ENCODE measurements at places on chromosomes 13 and 19. TPM values are rescaled to one million over a fixed set of nuclear protein-coding genes. Genes with fewer than 3 reads are reported as not detected.
A peak's percentile ranks its signal among the peaks of the same experiment; 100 is the strongest.

DNA sequence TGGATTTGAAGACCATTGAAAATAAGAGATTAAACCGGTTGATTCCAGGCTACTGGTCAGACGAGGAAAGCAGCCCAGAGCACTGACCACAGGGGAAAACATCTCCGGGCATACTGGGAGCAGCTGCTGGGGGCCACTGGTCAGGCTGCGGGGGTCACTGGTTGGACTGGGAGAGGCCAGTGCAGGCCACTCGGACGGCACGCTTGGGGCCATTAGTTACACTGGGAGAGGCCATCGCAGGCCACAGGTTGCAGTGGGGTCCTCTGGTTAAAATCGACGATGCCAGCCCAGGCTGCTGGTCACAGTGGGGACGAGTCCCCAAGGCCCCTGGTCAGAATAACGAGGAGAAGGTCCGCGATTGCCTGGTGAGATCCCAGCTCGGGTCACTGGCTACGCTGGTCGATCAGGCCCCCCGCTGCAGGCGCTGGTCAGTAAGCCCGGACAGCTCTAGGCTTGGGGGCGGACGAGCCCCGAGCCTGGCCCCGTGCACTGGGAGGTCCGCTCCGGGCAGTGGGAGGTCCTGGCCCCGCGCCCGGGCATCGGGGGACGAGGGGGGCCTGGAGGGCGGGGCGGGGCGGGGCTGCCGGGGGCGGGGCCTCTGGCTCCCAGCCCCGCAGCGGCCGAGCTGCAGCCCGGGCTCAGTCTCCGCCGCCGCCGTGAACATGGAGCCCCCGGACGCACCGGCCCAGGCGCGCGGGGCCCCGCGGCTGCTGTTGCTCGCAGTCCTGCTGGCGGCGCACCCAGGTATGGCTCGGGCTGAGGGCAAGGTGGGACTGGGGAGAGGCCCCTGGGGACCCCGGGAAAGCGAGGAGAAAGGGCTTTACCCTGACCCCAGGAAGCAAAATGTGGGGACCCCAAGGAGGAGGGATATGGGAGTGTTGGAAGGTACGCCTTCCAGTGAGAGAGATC, at the start of gene BCAM:
Gene BCAM, plus strand, starts transcription at position 641 of the 909 bp plus-strand sequence. Its CDS starts 22 bp downstream, at position 663.
- DNase-seq = peak; percentile 70

DNA sequence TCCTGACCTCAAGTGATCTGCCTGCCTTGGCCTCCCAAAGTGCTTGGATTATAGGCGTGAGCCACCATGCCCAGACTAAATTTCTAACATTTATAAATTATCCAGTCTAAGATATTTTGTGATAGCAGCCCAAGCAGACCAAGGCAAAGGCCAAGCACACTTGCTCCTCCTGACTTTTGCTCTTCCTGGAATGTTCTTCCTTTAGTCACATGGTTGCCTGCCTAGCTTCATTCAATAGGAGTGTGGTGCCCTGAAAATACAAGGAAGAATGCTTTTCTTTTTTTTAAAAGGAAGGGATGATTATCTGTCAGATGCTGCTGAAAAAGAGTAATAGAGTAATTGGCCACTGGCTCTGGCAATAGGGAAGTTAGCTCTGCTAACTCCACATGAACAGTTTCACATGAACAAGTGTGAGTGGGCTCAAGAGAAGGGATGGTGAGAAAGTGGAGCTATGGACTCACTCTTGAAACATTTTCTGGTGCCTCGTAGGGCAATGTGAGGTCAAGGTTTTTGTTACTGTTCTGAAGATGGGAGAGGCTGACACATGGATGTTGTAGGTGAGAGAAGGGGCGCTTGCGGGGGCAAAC, 47.1 kb downstream of the USPL1 start:
- DNase-seq = no peak

- no peak for DNase-seq
These were observed 9.6 kb upstream of the DGKH start for GRCh38 chr13:42038661-42039456.

- DNase-seq = no peak
These were observed 111.4 kb downstream of the CCNA1 start for GRCh38 chr13:36543671-36544070.

GRCh38 chr19:46660008-46660517, 919 bp downstream of the DACT3 start:
- DNase-seq = peak; percentile 13

DNA sequence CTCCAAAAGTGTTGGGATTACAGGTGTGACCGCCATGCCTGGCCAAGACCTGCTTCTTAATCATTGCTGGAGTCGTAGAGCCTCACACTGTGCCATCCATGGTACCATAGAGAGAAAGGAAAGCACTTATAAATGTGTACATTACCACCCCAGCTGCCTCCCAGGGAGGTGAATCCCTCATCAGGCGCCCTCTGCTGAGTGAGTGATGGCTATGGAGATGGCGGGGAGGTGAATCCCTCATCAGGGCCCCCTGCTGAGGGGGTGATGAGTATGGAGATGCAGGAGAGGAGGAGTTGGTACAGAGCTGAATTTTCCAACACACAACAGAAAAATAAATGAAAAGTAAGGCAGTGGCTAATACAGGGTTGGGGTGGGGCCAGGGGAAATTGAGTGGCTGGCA, 263.4 kb downstream of the UQCRFS1 start:
- DNase-seq = no peak

DNA sequence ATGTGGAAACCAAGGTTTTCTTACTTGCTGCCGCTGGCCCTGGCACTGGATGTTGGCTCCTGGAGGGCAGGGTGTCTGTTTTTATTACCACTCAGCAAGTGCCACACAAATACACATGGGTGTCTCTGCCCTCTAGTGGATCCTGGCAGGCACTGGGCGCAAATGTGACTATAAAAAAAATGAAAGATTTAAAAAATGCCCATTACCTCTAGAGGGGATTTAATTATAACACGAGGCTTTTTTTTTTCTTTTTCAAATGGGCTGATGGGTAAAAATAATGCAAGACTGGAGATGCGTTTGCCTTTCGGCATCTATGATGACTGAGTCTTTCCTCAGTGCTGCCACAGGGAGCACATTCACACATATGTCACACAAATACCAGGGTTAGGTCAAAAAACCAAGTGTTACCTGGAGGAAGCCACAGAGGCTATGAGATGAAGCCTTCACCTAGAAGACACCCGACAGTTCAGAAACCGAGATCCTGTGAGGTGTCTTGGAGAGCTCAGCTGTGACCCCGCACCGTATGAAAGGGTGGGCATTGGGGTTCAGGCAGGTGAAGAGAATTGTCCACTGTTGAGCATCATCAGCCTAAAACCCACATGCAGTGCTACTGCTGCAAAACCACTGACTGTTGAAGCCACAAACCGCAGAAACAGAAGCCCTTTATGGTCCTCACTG, 25.7 kb downstream of the CHAMP1 start:
- peak; percentile 62 for DNase-seq

DNA sequence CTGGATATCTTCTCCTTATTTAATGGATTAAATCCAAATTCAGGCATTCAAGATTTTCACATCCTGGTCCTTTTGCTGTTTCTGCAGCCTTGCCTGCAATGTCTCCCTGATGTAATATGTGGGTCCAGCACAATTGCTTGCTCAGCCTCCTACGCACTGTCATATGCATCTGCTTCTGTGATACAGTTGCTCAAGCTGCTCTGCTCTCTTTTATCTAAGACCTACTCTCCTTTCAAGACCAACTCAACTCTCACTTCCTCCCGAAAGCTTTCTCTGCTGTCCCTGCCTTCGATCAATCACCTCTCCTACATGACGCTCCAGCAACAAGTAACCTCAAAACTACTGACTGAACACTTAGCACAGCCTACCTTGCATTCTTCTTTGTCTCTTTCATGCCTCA, 138.2 kb downstream of the DCLK1 start:
- no peak for DNase-seq

DNA sequence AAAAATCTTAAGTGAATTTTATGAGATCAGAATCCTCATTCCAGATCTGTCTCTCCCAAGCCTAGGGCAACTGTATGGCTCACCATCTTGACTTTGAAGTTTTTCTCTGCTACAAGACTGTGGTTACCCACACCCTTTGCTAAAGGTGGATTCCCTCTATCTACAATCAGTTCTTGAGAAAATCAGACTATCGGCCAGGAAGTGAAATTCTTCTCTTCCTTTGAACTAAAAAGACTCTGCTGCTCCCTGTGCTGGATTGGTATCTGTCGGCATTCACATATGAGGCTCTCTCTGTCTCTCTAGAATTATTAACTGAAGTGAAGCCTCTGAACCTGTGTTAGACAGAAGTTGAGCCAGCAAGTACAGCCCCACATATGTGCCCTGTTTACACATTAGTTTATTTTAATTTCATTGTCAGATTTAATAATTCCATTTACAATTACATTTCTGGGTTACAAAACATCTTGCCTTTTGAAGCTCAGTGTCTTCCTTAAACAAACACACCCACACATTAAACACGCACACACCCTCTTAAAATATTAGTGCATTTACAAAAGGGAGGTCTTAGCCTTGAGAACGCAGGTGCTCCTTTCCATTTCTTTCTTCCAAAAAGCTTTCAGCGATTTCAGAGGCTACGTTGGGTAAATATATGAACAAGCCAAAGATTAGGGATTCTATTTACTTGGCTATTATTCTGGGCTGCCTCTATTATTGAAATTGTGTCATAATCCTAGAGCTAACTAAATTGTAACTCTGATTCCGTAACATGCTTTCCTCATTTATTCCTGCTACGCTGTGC, 145.7 kb downstream of the MIPEP start:
- no peak for DNase-seq

- DNase-seq = peak; percentile 45
These were observed 511.5 kb downstream of the UQCRFS1 start for GRCh38 chr19:28701491-28701890.

DNA sequence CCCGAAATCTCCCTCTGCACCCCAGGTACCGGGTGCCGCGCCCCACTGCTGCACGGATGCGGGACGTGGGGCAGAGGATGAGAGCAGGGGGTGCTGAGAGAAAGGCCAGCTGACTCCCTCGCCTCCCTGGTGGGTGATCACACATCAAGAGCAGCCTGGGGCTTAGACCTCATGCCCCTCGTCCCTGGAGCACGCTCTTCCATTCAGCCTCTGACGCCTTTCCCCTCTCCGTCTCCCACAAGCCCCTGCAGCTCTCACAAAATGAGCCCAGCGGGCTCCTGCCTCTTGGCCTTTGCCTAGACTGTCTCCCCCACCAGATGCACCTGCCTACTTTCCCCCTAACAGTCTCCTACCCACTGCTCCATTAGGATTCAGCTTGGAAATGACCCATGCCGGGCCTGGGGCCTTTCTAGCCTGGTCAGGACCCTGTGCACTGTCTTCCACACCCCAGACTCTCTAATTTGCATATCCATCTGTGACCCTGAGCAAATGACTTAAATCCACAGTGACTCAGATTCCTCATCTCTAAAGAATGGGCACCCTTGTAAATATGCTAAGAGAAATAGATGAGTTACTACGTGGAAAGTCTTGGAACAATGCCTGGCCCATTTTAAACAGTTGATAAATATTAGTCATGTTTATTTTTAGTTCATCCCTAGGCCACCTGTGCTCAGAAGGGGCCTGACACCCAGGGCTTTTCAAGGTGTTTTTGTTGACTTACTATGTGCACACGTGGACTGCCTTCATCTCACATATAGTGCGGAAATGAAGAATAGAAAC, 582 bp upstream of the PTPRH start:
- peak; percentile 36 for DNase-seq

- no peak for DNase-seq
These were observed 34.3 kb upstream of the STARD13 start for GRCh38 chr13:33319859-33320258.

GRCh38 chr19:7515645-7516151, at the start of gene ZNF358:
ZNF358 (plus strand) TSS chr19:7516103; CDS start chr19:7519243, 3,140 bp downstream.
- DNase-seq = peak; percentile 88

- DNase-seq = peak; percentile 41
These were observed 13.7 kb upstream of the GPR183 start for GRCh38 chr13:99320693-99321481.

- no peak for DNase-seq
These were observed 197.7 kb downstream of the KATNAL1 start for GRCh38 chr13:30109471-30110135.

- DNase-seq = no peak
These were observed 1321.3 kb upstream of the SLC10A2 start for GRCh38 chr13:104387510-104387909.

DNA sequence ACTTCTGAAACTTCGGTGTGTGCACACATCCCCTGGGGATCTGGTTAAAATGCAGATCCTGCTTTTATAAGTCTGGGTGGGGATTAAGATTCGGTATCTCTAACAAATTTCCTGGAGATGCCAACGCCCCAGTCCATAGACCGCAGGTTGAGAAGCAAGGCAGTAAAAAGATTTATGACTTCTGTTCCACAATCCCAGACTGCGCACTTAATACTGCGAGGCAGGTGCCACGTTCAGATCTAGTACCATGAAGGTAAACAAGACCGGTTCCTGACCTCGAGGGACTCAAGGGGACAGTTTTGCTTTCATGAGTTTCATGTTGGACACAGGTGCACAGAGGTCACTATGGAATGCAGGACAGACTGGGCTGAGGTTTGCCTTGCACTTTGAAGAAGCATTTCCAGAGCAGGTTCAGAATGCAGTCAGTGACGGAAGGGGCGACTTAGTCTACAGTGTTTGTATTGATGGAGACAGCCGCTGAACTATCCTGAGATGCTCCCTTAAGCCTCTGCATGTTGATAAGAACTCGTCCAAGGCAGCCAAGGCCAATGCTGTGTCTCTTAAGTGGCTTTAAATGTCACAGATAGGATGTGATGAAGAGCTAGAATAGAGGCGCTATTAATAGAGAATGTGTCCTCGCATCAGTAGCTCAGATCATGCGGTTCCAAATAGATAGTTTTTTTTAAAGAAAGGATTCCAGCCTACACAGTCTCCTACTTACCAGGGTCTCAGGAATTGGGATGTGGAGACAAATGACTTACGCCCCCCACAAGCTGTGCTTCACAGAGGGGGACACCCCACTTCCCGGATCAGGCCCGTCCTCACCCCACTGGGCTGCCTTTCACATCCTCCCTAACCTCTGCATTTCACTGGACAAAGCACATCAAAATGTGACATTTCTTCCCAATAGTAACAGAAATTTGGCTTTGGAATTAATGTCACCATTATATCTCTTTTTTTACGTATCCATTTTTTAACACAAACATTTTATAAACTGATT, 97.1 kb upstream of the IRS2 start:
- no peak for DNase-seq

DNA sequence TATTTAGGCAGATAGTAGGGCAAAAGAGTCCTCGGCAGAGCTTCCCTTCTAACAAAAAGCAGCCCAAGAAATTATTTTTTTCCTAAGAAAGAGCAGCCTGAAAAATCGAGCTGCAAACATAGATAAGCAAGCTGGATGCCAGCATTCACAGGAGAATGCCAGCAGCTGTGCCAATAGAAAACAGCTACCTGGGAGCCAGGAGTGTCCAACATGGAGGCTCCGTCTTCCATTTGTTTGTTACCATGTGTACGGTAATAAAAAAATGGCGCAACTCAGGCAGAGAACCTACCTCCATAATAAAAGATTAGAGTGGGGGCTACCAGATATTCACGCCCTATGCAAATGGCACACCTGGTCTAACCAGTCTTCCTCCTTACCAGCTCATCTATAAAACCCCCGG, 77.6 kb upstream of the IPO5 start:
- no peak for DNase-seq

The ZIM2 gene
- total RNA-seq = not detected

The TBXA2R gene
- total RNA-seq = 1.9 TPM

The KLK6 gene
- total RNA-seq = 8.5 TPM

The CKAP2 gene
- total RNA-seq = 42.1 TPM

Measured in MG63 (cell line).